ENCODE measurements at places on chromosomes 11 and 22.
A peak's percentile ranks its signal among the peaks of the same experiment; 100 is the strongest.

GRCh38 chr11:115894176-115894575 lies 390.0 kb upstream of the CADM1 start:
- no peak for DNase-seq

GRCh38 chr22:39439170-39439569 lies 17.6 kb upstream of the MGAT3 start:
- no peak for DNase-seq

- no peak for DNase-seq
These were observed 396 bp downstream of the TEF start for GRCh38 chr22:41382098-41382578.

DNA sequence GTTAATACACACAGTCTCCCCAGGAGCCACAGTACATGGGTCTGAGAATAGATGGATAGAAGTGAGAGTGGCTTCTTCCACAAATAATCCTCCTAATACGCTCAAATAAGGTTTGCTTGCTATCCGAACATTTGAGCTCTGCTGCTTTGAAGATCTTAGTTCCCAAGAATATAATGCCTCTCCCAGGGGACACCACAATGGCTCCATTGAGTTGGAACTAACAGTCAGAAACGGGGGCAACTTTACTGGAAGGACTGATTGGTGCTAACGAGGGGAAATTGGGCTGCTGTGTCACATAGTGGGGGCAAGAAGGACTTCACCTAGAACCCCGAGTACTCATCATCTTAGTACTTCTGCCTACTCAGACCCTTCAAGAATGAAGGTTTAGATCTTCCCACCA lies 66.2 kb downstream of the IGLL5 start:
- no peak for DNase-seq

- no peak for DNase-seq
These were observed 3.2 kb downstream of the DEPDC7 start for GRCh38 chr11:33018840-33019239.

GRCh38 chr22:20196094-20196842 lies 45.4 kb upstream of the CCDC188 start:
- DNase-seq: no peak

DNA sequence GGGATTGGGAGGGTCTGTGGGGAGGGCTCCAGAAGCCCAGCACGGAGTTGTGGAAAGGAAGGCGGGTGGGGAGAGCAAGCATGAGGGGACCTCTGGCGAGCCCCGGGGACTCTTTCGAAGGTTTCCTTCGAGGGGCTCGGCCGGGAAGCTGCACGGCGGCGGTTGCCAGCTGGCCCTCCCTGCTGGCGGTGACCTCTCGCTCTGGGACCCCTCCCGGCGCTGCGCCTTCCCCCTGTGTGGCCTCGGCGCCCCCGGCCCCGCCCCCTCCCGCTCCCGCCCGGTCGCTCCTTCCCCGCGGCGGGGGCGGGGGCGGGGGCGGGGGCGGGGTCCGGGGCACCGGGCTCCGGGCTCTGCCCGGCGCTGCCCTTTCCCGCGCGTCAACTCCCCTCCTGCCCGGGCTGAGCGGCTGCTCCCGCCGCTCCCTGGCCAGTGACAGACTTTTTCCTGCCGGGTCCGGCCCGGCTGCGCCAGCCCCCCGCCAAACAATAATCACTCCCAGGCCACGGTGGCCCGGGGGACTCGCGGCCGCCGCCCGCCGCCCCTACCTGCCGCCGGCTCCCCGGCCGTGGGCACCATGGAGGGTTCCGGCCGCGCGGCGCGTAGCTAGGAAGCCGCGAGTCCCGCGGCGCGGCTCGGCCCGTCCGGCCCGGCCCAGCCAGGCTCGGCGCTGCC lies 941 bp downstream of the CLCF1 start:
- DNase-seq: no peak

DNA sequence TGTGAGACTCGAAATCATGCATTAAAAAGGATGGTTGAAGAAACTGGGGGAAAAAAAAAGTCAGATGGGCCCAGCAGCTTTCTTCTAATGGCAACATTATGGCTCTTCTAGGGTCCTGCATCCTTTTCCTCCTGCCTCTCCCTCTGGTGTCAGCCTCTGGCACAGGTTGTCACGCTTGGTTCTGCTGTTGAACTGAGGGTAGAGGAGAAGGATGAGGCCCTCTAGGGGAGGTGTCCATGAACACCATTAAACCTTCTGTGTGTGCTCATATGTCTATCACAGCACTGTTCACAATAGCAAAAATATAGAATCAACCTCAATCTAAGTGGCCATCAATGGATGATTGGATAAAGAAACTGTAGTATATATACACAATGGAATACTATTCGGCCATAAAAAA lies 36.0 kb downstream of the BUD13 start:
- no peak for DNase-seq

DNA sequence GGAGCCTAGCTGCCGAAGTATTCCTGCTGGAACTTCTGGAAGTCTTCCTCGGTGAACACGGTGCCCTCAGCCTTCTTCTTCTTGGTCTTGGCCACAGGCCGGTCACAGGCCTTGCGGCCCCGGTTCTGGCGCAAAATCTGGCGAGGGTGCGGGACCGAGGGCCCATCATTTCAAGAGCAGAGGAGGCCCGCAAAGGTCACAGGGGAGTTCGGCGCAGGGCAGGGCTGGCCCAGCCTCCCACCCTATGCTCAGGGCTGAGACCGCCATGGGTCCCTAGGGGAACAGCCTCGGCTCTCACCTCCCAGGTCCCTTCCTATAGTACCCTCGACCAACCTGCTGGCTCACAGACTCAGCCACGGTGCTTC lies 3.1 kb downstream of the RPS19BP1 start:
- no peak for DNase-seq

- no peak for DNase-seq
These were observed 620.6 kb downstream of the SOX6 start for GRCh38 chr11:15735706-15736105.

DNA sequence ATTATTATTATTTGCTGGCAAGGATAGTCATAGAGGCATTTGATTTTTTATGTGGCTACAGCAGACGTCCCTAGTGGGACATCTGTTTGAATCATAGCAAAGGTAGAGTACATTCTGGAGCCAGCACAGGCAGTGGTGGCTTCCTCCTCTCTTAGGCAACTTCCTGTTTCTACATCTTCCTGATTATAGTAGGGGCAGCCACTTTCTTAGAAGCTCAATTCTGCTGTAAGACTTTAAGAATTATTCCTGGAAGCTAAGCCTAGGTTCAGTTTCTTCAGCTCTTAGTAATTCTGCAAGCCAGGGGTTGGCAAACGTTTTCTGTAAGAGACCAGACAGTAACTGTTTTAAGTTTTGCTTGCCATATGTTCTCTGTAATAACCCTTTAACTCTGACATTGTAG lies 129.3 kb upstream of the TENM4 start:
- DNase-seq: no peak

DNA sequence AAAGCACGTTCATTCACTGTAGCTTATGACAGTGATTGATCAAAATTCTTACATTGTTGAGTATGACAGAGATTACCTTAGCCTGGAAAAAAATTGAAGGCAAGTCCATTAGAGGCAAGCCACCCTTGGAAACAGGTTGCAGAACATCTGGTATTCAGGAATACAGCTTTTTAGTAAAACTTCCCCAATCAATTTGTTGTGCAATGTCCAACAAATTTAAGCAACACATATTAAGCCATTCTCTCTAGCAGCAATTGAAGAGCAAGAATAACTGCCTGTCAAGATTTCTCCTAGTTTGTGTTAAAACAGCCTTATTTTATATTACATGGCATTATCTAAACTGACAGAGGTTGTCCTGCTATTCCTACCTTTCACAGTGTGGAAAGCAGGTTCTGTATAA lies 37.0 kb downstream of the BCL2L13 start:
- DNase-seq: no peak

DNA sequence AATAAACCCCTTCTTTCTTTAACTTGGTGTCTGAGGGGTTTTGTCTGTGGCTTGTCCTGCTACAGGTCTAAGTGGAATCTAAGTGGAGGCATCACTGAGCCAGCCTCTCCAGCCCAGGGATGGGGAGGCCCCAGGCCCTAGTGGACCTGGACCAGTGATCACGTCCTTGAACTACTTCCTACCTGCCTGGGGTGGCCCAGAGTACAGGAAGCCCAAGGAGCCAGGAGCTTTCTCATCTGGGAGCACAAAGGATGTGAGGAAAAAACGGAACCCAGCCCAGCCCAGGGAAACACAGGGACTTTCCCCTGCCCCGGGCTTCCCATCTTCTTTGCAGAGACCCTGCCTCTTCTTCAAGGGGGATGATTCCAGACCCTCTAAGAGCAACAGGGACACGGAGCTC lies 3.5 kb upstream of the CD5 start:
- no peak for DNase-seq

DNA sequence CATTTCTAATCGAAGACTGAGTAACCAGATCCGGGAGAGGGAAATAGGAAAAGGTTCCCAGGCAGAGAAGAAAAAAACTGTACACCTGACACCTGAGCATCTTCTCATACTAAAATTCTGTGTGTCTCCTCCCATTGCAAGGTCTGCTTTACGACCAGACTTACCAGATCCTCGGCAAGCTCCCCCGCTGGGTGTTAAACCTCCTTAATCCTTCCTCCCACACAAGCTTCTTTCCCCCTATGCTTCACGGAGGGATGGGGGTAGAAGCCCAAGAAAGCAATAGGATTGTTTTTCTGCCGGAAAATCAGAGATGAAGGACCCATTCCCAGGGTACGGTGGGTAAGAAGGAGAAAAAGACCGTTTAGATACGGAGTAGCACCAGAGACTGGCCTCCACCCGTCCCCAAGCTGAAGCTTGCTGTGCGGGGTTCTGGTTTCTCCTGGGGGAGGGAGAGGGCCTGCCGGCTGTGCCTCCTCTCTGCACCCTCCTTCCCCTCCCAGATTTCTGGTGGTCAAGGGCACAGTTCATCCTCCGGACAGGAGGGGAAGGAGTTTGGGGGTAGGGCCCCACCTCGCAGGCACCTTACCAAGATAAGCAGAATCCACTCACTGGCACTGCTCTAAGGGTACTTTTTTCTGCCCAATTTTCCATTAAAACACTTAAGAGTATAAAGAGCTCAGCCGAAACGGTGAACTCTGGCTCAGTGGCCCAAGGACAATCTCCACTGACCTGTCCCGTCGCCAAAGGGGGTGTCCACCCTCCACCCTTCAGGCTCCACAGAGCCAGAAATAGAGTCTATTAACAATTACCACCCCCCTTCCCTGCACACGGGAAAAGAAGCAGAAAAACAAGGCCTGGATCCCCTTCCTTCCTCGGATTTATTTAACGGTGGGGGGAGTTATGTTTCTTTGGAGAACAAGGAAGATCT lies 1.2 kb downstream of the TOB2 start:
- no peak for DNase-seq

GRCh38 chr22:49132009-49132408 lies 695.7 kb downstream of the BRD1 start:
- DNase-seq: no peak

DNA sequence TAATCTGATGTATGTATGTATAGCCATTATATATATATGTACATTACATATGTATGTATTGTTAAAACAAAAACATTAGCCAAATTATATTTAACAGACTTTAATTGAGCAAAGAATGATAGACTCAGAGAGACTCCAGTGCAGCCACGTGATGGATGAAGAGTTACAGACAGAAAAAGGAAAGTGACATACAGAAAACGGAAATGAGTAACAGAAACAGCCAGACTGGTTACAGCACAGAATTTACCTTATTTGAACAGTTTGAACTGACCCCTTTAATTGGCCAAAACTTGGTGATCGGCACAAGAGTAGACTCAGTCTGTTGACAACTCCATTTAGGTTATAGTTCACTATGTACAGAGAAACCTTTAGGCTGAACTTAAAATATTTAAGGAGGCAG lies 35.0 kb downstream of the CHORDC1 start:
- DNase-seq: no peak

GRCh38 chr11:63843041-63843440 lies 4.1 kb downstream of the MARK2 start:
- no peak for DNase-seq

- DNase-seq: no peak
These were observed 274.1 kb downstream of the MIAT start for GRCh38 chr22:26931471-26931870.

DNA sequence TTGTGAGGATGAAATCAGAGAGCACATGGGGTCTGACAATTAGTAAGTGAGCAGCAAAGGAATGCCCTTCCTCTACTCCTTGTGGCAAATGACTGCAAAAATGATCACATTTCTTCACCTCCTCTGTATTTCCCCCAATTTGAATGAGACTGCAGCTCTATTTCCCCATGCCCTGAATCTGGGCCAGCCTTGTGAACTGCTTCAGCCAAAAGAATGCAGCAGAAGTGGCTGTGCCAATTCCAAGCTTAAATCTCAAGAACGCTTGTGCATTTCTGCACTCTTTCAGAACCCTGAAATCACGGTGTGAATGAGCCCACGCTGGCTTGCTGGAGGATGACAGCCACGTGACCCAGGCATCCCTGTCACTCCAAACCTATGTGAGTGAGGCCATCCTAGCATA lies 9.9 kb downstream of the SLC43A3 start:
- no peak for DNase-seq

- no peak for DNase-seq
These were observed 47.9 kb upstream of the SLC25A1 start for GRCh38 chr22:19226428-19226827.

GRCh38 chr11:117868815-117869561 lies 7.5 kb downstream of the FXYD6 start:
- DNase-seq: no peak

DNA sequence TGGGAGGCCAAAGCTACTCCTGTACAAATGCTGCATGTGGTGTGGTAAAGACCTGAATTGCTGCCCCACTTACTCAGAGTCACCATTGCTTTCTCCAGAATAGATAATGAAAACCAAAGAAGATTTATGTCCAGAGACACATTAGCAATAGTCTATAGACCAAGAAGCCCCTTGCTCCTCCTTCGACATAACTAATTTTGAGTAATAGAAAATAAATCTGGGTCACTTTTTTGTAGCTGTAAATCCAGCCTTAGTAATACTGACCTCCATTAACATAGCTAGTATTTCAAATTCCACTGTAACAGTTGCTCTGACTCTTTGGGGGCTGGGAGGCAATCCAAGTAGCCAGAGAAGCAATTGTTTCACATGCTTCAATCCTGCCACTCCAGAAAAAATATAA lies 145.9 kb downstream of the MAML2 start:
- DNase-seq: no peak

GRCh38 chr11:10490398-10491241 lies 35.6 kb downstream of the AMPD3 start:
- DNase-seq: peak; percentile 11

- no peak for DNase-seq
These were observed 5.2 kb upstream of the MB start for GRCh38 chr22:35622191-35622913.

Measured in fibroblast of skin of left biceps (primary cell).